Cerebellum (tissue), 4 donors: ENCODE measurements at places on chromosomes 13 and 19. TPM values are rescaled to one million over a fixed set of nuclear protein-coding genes. Genes with fewer than 3 reads are reported as not detected.

CYP2A7 gene
- not detected for total RNA-seq

RNF113B gene
- not detected for total RNA-seq

GTPBP3 gene
- total RNA-seq: 13.2 TPM

CLDN10 gene
- total RNA-seq: 6.6 TPM

URAD gene
- not detected for total RNA-seq

ZNF211 gene
- 31.7 TPM for total RNA-seq

PGLYRP2 gene
- total RNA-seq: not detected

ERICH6B gene
- total RNA-seq: 0.27 TPM

PEAK3 gene
- not detected for total RNA-seq

SYNGR4 gene
- 0.27 TPM for total RNA-seq

ZNF497 gene
- 7.0 TPM for total RNA-seq

DNA sequence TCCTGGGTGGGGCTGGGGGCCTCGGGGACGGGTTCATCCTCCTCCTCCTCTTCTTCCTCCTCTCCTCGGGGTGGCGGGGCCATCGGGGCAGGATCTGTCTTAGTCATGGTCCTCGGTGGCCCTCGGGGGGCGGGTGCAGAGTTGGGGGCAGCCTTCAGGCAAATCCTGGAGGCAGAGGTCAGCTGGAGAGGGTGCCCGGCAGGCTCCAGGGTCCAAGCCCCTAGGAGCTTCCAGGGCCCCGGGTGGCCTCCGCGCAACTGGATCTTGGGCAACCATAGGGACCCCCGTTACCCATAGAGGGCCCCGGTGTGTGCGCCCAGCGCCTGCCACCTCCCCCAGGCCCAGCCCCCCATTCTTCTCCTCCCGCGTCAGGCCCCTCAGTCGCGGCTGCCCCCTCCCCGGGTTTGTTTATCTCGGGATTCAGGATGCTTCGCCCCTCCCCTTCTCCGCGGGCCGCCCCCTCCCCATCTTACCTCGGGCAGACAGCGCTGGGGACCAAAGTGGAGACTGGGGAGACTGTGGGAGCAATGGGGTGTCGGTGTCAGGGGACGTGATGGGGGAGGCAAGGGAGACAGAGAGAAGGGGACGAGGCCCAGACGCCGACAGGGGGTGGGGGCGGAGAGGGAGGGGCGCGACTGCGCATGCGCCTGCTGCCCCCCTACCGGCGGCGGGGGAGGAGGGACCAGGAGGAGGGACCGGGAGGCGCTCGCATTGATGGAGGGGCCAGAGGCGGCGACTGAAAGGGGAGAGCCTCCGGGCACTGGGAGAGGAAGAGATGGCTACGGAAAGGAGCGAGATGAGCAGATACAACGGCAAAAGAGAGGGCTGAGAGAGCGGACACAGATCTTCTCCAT lies at the start of gene CLIP3:
CLIP3 (minus strand) TSS at position 623 of the 854 bp plus-strand sequence; CDS start at position 107, 516 bp downstream.
- peak; percentile 98 for DNase-seq

DNA sequence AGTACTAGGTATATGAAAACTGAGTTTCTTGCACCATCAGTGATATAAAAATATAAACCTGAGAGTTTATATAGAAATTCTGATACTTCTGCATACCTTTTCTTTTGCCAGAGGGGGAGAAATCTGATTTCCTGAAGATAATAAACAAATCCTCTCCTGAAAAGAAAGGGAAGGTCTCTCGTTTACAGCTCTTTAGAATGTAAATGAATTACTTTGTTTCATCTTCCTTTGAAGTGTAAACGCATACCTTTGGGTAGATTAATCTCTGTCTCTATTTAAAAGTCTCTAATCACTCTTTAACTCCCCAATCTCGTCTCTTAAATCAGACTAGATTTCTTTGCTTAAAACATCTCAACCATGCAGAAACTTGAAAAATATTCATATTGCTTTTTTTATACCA lies 1092.9 kb downstream of the SLITRK5 start:
- no peak for DNase-seq

- no peak for DNase-seq
Observed at GRCh38 chr19:53662209-53662608, 30.4 kb downstream of the DPRX start.

- DNase-seq: no peak
Observed at GRCh38 chr13:40343550-40344269, 322.7 kb downstream of the FOXO1 start.

DNA sequence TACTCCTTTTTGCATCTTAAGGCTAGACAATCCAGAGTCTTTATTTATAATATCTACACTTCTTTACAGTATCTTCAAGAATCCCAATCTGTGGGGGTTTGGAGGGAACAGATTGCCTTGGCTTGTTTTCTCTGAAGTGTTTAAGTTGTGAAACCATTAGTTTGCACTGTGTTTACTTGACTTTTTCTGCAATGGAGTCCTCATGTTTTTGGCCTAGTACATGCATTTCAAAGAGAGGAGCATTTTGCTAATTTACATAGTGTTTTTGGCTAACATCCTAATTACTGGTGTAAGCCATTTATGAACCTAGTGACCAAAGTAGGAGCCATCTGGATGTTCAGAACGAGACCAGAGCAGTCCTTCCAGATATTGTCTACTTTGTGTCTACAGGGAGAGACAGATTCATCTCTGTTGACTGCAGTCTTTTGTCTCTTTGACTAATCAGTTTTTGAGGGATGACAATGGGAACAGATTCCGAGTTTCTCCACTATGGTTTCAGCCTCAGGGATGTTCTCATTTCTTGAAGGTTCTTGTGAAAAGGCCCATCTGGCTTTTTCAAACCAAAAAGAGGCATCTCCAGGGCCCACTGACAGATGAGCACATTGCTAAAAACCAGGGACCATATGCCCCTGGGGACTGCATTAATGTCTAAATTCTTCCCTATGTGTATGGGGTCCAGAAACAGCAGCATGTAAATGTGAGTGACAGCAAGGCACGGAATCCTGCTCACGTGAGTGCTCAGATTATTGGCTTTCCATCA lies 53.4 kb downstream of the ING1 start:
- no peak for DNase-seq

DNA sequence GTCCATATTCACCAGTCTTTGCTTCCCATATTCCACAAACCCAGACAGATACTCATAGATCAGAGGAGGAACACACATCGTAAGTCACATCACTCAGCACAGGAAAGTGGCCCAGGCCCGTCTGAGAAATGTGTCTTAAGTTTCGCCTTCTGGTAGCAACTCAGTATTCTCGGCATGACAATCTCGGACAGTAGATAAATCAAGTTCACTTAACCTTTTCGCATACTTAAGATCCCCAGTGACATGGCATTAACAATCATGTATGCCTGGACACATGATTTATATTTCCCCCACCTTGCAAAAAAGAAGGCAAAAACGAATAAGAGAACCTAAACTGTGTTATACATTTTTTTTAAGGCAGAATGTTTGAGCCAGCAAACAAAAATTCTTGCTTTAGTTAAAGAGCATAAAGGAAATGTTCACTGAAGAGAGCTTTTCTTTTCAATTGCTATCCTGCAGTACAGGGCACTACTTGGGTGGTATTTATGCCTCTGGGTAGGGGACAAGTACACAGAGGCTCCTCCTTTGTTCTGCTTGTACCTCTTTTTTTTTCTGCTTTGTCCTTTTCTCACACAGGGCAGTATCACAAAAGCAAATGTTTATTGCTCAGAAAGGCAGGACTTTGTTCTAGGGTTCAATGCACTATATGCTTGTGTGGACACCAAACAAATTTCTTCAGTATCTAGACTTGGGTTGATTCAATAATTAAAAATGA lies 360.6 kb downstream of the TDRD3 start:
- DNase-seq: no peak

DNA sequence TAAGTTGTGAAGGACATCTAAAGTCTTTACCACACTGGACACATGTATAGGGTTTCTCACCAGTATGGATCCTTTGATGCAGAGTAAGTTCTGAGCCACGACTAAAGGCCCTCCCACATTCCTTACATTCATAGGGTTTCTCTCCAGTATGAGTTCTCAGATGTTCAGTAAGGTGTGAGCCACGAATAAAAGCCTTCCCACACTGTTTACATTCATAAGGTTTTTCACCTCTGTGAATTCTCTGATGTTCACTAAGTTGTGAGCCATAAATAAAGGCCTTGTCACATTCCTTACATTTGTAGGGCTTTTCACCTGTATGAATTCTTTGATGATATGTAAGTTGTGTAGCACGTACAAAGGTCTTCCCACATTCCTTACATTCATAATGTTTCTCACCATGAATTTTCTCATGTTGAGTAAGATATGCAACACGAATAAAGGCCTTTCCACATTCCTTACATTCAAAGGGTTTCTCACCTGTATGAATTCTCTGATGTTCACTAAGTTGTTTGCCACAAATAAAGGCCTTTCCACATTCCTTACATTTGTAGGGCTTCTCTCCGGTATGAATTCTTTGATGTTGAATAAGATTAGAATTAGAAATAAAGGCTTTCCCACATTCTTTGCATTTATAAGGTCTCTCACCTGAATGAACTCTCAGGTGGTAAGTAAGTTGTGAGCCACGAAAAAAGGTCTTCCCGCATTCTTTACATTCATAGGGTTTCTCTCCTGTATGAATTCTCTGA lies 29.8 kb downstream of the ZNF571 start:
- DNase-seq: no peak

DNA sequence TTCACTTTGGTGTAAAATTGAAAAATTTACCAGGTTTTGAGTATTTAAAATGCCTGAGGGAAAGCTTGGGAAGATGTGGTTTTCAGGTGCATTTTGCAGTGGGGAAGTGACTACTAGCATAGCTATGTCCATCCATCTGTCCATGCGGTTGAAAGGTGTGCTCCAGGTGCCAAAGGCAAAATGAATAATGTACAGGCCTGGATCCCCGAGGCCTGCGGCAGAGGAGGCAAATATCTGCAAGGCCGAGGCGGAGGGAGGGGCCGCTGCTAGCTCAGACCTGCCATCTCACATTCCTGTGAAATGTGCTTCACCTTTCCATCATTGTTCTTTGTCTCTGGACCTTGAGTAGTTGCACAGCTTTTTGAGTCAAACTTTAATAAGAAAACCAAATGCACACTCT lies 65.5 kb downstream of the ERCC5 start:
- DNase-seq: no peak

- DNase-seq: no peak
Observed at GRCh38 chr13:24450530-24450929, 62.0 kb downstream of the PARP4 start.

DNA sequence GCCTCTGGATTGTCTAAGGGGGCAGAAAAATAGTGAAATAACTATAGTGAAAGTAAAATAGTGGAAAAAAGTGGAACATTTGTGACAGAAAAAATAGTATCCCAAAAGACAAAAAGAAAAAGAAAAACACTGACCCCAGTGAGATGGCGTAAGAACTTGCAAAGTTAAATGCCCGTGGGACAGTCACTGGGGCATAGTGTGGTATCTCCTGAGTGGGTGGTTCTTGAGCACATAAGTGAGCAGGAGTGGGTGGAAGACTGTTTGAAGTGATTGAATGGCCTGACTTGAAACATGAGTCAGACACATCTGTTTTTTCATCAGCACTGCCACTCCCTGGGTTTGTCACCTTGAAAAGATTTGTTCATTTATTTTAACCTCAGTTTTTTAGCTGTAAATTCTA lies 2.5 kb downstream of the ZNF430 start:
- DNase-seq: no peak

DNA sequence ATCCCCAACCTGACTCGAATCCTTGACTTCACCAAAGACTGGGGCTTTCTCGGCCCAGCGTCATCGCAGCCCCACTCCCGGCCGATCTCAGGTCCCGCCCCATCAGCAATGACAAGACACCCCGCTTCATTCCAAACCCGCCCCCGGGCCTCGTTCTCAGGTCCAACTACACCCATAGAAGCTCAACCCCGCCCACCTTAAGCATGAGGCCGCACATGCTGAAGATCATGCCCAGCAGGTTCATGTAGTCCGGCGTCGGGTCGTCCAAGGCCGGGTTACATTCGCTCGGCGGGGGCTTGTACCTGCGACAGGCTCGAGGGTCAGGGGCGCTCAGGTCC lies 2.3 kb downstream of the WDR83 start:
- DNase-seq: peak; percentile 41

DNA sequence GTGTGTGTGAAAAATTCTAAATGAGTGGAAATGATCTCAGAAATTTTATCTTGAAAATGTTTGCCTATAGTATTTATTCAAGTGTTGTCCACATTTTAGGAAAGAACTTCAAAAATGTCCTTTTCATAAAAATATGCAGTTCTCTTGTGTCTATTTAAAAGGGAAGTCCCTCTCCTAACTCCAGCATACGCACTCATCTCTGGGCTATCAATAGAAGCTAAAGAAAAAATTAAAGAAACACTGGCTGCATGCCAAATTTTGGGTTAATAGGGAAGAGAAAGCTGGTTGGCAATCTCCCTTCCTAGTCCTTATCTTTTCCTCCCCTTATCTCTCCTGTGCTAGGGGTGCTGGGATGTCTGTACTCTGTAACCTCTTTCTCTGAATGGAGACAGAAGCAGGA lies 313.3 kb downstream of the ENOX1 start:
- DNase-seq: no peak

GRCh38 chr19:10339380-10339960 lies at the start of gene ICAM3:
TSS of gene ICAM3 (minus strand) at chr19:10339624. CDS start at chr19:10339614, 10 bp downstream.
- no peak for DNase-seq

- no peak for DNase-seq
Observed at GRCh38 chr19:49560358-49560900, 19.9 kb downstream of the NOSIP start.

- DNase-seq: no peak
Observed at GRCh38 chr13:73662833-73663232, 471.4 kb downstream of the KLF12 start.

DNA sequence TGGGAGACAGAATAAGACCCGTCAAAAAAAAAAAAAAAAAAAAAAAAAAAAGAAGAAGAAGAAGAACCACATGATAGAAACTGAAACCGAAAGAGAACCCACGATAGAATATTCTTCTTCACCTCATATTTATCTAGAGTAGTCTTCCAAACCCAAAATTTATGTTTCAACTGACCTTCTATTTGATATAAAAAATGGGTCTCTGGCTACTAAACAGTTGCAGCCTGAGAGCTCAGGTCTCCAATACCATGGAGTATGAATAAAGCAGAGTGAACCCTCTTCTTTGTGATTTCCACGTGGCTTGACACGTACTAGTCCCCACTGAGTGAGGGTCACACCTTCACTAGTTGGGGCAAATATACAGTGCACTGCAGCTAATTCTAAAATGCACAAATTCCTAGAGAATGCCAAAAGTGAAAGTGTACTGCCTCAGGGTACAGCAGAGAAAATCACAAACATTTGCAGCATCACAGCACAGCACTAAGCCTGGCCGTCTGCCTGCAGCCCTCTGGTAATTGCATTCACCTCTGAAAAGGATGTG lies 30.8 kb upstream of the RFC3 start:
- no peak for DNase-seq

- no peak for DNase-seq
Observed at GRCh38 chr13:106762708-106763107, 194.8 kb upstream of the ARGLU1 start.

- no peak for DNase-seq
Observed at GRCh38 chr19:42515241-42515832, 12.9 kb downstream of the CEACAM1 start.

DNA sequence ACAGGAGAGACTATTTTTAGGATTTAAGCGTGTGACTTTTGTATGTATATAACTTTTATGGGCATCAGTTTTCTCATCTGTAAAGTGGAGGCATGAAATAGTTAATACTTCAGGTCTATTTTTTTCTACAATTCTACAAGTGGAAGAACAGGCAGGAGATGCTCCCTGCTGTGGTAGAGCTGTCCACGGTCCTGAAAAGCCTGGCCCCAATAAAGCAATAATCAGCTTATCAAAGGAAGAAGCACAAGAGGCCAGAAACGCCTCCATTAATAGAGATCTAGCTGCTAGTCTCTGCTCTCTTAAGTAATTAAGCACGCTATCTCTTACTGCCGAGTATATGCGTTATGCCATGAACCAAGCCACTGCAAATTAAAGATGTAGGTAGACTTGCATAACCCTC lies 28.0 kb upstream of the WASF3 start:
- no peak for DNase-seq

- DNase-seq: no peak
Observed at GRCh38 chr19:1747285-1748114, 5.8 kb upstream of the ONECUT3 start.
